GM12891 (cell line): ENCODE measurements at places on chromosomes 3 and 15.

DNA sequence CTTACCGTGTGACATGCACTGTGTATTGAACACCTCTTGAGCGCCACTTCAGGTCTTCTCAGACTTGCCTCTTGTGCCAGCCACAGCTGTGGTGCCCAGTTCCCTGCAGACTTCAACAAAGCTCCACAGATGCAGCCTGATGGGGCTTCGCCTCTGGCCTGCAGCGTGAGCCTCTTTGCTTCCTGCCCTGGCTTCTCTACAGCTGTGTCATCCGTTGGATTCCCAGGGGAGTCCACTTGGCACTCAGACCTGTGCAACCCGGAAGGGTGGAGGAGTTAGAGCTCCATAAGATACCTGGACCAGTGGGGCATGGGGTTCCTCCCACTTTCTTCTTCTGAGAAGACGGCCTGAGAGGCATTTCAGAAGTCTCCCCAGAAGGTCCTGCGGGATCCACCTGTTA is 57.7 kb upstream of the BNIP2 start:
- DNase-seq: no peak

DNA sequence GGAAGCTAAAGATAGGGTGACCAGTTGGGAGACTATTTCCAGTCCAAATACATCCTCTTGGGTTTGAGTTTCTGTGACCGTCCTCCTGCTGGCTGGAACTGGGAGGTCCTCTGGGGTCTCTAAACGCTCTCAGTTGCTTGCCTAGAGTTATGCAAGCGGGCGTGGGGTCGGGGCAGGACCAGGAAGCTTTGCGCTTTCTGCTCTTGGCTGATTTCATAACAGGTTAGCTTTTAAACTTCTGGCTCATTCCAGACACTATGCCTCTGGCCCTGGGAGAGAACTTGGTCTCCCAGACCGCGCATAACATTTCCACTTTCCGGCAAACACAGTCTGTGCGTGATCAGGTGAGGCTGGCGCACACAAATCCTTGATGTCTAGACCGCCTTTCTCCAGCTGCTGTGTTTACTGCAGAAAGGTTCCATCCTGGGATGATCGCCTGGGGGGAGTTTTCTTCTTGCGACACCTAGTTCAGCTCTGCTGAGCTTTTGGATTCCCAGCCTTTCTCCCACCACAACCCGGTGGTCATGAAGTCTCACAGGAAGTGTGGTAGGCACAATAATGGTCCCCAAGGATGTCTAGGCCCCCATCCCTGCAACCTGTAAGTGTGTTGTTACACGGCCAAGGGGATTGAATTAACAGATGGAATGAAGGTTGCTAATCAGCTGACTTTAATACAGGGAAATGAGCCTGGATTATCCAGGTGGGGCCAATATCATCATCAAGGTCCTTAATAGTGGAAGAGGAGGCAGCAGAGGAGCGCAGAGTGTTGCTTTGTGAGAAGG is 23.6 kb upstream of the CGNL1 start:
- DNase-seq: no peak

GRCh38 chr15:97236140-97236539 is 724.4 kb upstream of the ARRDC4 start:
- DNase-seq: no peak

- DNase-seq: no peak
Measured at GRCh38 chr3:195612075-195612800, 28.5 kb upstream of the APOD start.

- DNase-seq: no peak
Measured at GRCh38 chr3:12714278-12714677, 44.8 kb downstream of the TMEM40 start.

DNA sequence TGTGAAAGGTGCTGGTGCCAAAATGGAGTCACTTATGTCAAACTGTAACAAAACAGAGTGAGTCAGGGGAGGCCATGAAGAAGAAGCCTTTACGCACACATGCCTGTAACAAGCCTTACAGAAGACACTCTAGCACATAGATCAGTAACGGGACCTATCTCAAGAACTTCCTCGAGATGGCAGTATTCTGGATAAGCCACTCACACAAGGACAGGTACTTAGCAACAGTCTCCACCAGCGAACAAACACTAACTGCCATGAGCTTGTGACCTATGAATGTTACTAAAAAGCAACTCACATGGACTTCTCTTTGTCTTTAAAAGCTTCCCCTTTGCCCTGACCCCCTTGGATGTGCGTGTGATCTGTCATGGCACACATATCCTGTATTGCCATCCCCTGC is 235.1 kb downstream of the CD47 start:
- DNase-seq: no peak

DNA sequence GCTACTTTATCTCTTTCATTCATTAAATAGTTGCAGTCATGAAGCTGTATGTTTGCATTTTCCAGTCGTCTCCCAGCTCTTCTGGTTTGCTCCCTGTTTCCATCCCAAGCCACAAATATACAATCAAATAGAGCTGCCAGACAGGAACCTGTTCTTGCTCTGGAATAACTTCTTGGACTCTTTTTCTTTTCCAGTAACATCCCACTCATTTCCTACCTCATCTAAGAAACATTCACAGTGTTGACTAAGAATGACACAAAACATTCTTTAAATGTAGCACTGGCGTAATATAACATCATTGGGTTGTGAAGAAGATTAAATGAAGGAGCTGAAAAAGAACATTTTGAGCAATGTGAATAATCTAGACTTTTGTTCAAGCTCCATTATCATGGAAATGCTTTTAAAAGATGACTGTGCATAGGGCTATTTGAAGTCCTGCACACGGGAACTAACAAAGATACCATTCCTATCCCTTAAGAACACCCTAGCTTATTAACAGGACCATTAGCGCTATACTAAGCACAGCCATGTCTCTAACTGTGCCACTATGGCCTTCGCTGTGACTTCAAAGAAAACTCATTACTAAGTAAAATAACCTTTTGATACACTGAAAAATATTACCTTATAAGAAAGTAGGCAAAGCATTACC is 574.0 kb downstream of the NAALADL2 start:
- DNase-seq: no peak

DNA sequence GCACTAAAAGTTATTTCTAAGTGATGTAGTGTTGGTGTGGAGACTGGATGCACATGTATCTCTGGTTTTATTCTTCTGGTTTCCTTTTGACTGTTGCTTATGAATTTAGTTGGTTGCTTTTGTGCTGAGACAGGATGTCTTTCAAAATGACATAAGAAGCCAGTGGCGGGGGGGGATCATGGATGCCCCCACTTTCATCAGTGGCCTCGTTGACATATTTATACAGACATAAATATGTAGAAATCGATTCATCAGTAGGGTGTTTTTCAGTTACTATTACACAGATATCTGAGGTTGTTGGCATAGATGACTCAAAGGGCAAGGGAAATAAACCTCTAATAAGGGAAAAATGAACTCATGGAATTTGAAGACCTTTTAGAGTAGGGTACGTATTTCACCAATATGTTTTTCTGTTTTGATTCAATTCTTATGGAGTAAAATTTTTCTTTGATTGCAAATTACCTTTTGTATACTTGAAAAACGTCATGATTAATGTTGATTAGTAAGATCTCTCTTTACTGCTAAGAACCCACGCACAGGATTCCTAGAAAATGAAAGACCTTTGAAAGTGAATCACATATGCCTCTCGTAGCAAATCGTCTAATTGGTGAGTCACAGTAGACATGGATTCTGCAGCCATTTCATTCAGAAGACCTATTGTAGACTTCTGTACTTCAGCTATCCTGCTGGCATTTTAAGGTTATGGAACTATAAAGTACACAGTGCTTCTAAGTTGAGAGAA is 97.4 kb upstream of the RBMS3 start:
- no peak for DNase-seq

DNA sequence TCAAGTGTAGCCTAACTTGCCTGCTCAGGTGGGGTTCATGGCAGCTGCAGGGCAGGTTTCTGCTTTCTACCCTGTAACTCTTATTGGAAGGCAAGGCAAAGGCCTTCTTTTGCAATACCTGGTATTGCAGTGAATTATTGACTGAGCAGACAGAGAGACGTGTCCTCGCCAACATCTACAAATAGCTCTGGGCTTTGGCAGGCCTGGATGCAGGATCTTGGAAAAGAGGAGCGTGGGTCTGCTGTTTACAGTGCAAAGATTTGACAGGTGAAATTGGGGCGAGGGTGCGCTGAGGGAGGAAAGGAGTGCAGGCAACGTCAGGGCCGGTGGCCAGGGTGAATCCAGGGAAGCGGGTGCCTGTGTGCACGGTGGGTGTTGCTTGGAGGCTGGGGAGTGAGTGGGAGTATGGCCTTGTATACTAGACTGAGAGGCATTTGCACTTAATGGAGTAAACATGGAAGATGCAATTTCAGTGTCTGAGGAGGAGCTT is 44.5 kb downstream of the ST6GAL1 start:
- DNase-seq: no peak

- no peak for DNase-seq
Measured at GRCh38 chr3:126340081-126340511, 17.1 kb downstream of the KLF15 start.

DNA sequence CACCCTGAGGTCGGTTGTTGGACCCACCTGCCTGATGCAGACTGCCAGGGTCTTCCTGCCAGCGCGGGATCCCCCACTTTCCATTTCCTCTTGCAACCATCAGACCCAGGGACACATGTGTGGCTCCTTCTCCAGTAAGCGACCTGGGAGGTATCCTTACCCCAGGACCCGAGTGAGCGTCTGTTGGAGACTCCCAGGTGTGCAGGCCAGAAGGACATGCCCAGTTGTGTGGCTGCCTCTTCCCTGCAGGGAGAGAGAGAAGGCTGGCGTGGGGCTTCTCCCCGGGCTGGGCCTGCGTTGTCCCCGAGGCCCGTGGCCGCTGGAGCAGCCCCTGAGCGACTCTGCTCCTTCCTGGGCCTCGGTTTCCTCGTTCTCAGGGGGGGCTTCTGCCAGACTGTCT is 56.8 kb downstream of the APBA2 start:
- no peak for DNase-seq

DNA sequence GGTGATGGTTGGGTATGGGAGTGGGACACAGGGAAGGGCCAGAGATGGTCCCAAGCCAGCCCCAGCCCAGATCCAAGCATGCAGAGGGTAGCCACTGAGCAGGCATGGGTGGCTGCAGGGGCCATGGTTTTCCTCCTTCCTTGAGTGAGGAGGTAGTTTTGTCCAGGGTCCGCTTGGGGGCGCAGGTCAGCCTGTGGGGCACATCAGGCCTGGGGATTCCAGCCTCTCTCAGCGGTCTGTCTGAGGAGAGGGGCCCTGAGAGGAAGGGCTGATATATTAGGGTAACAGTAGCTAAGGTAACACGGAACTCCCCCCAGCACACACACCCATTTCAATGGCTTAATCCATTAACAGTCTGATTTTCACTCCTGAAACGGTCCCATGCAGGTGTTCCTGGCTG is 22.7 kb upstream of the LCTL start:
- no peak for DNase-seq

GRCh38 chr3:59499954-59500353 is 450.1 kb upstream of the CFAP20DC start:
- no peak for DNase-seq

- no peak for DNase-seq
Measured at GRCh38 chr15:31245135-31245689, 81.4 kb upstream of the KLF13 start.
